ENCODE measurements at places on chromosomes 3 and 15.

- no peak for DNase-seq
Measured at GRCh38 chr3:23760325-23760724, 45.4 kb upstream of the UBE2E1 start.

DNA sequence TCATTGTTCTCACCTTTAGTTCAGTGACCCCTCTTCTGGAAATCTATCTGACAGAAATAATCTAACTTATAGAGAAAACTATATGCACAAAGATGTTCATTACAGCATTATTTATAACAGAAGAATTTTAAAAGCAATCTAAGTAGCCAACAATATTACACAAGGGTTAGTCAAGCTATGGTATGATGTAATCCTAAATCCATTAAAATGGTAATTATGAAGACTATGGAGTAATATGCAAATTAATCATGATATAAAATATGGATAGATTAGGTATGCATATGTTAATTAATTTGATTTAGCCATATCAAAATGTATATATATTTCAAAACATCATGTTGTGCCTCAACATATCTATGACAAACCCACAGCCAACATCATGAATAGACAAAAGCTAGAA is 17.7 kb upstream of the HERC1 start:
- no peak for DNase-seq

- DNase-seq: no peak
Measured at GRCh38 chr15:92979011-92979701, 79.0 kb downstream of the CHD2 start.

DNA sequence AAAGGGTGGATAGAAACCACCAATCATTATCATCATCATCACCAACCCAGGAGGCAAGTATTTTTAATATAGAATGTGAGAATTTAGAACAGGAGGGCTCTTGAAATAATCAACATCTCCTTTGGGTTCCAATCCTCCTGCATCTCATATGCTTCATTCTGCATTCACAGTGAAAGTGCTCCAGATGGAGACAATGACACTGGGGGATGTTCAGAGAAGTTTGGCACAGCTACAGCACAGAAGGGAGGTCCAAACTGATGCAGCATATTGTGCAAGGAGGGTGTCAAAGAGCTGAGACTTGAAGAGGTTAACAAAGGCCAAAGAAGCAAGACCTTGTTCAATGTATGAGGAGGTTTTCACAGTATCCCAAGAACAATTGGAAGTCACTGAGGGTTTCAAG is 767.1 kb downstream of the NTRK3 start:
- no peak for DNase-seq

- no peak for DNase-seq
Measured at GRCh38 chr3:5227812-5228211, 40.3 kb downstream of the EDEM1 start.

- DNase-seq: no peak
Measured at GRCh38 chr3:160554980-160555379, 10.4 kb downstream of the KPNA4 start.

DNA sequence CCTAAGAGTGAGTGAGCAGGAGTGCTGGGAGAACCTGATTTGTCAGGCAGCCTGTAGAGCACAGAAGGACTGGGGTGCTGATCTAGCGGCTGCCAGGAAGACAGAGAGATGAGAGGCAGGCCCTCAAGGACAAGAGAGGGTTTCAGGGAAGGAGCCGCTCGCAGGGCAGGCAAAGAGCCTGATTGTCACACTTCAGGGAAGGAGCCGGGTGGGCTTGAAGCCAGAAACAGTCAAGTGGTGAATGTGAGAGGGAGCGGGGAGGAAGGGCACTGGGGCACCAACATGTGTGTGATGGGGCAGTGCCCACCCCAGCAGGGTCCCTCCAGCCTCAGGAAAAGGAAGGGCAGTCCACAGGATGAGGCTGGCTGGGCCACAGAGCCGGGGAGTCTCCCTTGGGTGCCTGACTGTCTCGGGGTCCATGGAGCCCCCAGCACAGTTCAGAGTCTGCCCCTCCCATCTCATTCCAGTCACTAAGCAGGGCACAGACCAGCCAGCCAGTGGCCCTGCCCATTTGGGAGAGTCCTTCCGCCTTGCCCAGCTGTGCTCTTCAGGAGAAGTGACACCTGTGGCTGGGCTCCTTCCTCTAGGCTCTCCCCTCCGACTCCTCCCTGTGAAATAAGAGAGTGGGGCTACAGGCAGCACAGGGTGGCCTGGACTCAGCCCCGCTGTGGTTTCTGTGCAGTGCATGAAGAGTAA is 148.6 kb downstream of the RAB11A start:
- no peak for DNase-seq

- no peak for DNase-seq
Measured at GRCh38 chr3:129651435-129652202, 45.1 kb upstream of the PLXND1 start.

DNA sequence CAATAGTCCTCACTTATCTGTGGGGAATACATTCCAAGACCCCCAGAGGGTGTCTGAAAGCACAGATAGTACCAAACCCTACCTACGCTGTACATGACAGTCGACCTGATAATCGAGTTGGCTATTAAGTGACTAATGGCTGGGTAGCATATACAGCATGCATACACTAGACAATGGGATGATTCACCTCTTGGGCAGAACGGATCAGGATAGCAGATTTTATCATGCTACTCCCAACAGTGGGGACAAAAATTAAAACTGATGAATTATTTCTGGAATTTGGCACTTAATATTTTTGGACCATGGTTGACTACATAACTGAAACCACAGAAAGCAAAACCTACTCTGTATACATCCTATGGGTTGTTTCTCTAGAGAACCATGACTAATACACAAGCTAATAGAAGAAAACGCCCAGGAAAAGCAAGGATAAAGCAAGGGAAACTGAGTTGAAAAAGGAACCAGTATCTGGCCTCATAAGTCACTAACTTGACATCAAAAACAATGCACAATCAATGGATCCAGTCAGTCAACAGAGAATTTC is 15.5 kb downstream of the ATG3 start:
- DNase-seq: no peak

GRCh38 chr3:38164643-38164951 is 740 bp upstream of the OXSR1 start:
- DNase-seq: no peak

GRCh38 chr3:152853196-152853595 is 18.3 kb downstream of the P2RY1 start:
- DNase-seq: no peak

- DNase-seq: no peak
Measured at GRCh38 chr3:55885721-55886120, 398.6 kb upstream of the WNT5A start.

- DNase-seq: no peak
Measured at GRCh38 chr15:60520013-60520824, 41.3 kb upstream of the ICE2 start.

DNA sequence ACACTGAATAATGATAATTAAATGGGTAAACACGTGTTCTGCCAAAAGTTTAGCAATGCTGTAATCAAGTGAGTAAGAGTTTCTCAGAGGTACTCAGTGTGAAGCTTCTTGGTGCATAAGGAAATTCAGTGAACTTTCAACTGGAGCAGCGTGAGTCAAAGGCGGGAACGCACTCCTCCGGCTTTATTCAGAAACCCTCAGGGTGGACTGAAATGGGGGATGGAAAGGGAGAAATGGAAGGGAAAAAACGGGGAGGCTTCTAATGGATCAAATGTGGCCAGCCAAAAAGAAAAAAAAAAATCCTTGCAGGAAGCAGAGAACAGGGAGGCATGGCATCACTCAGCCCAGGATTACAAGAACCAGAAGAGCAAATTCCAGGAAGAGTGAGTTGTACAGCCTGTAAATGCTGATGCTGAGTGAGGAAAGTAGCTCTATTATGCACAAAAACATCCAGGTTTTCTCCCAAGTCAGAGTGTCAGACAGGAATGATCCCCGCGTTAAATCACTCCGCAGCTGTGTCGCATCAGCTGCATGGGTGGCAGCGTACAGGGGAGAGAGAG is 85.3 kb downstream of the ASB7 start:
- no peak for DNase-seq

GRCh38 chr15:62407216-62407615 is 242.1 kb upstream of the C2CD4B start:
- DNase-seq: no peak

- DNase-seq: peak; percentile 37
Measured at GRCh38 chr15:75153565-75154276, 48.0 kb upstream of the C15orf39 start.

- DNase-seq: peak; percentile 62
Measured at GRCh38 chr3:190514413-190515153, 698 bp downstream of the IL1RAP start.

GRCh38 chr3:185330644-185331043 is 32.3 kb upstream of the MAP3K13 start:
- no peak for DNase-seq

Measured in inflammatory macrophage treated with lipopolysaccharide for 1 hour (primary cell).